ENCODE measurements at places on chromosomes 7 and 10.

GRCh38 chr10:78752708-78753107 is 316.1 kb upstream of the ZMIZ1 start:
- no peak for DNase-seq

DNA sequence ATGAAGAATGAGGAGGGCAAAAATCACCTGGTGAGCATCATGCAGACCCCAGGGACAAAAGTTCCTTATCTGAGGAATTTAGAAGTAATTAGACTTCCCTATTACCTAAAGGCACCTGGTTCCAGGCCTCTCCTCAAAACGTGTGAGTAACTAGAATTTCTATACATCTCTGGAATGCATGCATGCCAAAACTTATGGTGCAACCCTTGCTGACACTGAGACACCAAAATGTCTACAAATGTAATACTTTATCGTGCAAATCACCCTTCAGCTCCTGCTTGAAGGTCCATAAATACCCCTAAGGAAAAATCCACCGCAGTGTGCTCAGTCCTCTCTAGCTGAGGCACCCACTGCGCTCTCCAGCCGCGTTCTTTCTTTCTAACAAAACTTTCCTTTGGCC is 84.2 kb downstream of the PAXIP1 start:
- no peak for DNase-seq

DNA sequence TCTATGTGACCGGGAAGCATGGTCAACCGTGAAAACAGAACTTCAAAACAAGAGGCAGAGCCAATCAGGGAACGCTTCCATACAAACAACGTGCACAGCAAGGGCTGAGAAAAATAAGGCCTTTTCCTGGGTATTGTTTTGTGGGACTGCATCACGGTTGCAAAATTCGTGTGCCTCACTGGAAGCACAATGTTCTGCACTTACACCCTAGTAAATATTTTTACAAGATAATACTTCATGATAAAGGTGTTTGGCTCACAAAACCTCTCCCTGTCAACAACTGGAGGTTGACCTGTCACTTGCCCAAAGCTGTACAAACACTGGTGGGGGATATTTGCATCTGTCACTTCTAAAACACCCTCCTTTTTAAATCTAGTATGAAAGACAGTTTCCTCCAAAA is 37.0 kb downstream of the KLF6 start:
- no peak for DNase-seq

- no peak for DNase-seq
These were observed 9.9 kb upstream of the TAS2R41 start for GRCh38 chr7:143467724-143468123.

All from tibial nerve (tissue), 4 donors.